ENCODE measurements at places on chromosomes 12 and 14.

- DNase-seq: no peak
Measured at GRCh38 chr12:67795236-67795635, 146.7 kb downstream of the DYRK2 start.

DNA sequence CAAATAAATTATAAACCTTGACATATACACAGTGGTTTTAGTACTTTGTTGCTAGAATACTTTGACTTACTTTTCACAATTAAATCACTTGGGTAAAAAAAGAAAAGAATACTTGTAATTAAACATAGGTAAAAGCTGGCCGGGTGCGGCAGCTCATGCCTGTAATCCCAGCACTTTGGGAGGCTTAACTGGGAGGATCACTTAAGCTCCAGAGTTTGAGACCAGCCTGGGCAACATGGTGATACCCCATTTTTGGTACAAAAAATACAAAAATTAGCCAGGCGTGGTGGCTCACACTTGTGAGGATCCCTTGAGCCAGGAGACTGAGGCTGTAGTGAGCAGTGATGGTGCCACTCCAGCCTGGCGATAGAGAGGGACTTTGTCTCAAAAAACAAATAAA is 7.8 kb downstream of the STX2 start:
- DNase-seq: no peak

GRCh38 chr12:54127538-54128259 is 61.1 kb downstream of the SMUG1 start:
- DNase-seq: no peak

GRCh38 chr12:113860950-113861349 is 105.2 kb downstream of the RBM19 start:
- DNase-seq: no peak

DNA sequence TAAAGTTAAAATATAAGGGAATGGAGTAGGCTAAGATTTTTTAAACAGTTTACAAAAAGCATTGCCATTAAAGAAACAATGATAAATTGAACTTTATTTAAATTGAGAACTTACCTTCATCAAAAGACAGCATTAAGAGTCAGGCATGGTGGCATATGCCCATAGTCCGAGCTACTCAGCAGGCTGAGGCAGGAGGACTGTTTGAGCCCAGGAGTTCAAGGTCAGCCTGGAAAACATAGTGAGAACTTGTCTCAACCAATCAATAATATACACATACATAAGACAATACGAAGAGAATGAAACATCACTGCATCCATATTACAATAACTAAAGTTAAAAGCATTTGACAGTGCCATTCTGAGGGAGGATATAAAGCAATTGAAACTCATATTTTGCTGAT is 97.6 kb downstream of the FOXA1 start:
- DNase-seq: no peak

DNA sequence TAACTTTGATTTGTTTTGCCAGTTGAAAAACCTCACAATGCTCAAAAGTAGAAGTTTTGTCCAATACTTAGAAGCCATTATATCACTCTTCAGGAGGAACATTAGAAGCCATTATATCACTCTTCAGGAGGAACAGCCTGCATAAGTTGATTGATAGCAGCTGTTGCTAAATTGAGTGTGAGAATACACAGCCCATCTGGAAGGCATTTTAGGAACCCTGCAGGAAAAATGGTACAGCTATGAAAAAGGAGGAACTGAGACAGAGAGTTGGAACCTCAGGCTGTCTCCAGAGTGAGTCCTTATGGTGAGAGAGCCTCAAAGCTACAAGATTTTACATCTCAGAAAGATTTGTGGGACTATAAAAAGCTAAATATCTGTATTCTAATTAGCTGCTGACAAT is 207.0 kb downstream of the MYRFL start:
- DNase-seq: no peak

GRCh38 chr12:75773377-75773776 is 258.2 kb downstream of the PHLDA1 start:
- DNase-seq: no peak

DNA sequence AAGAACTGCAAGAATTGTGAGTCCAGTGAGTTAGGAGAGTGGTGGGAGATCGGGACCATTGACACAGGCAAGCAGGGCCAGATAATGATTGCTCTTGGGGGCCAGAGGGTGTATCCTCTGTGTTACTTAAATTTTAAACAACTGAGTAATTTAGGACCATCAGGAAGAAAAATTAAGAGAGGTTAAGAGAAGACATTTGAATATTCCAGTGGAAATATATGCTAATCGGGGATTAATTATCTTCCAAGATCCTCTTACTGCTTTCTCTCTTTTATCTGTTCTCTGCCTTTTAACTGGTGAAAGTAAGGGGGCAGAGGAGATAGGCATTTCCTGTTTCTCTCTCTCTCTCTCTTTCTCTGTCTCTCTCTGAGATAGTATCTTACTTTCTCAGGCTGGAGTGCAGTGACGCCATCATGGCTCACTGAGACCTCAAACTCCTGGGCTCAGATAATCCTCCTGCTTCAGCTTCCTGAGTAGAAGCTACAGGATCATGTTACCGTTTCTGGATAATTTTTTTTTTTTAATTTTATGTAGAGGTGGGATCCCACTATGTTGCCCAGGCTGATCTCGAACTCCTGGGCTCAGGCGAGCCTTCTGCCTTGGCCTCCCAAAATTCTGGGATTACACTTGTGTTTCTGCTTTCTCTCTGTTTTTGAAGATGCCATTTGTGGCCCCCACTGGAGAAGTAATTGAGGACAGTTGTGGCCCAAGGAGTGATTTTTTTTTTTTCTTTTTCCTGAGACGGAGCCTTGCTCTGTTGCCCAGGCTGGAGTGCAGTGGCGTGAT is 85.1 kb downstream of the DIP2B start:
- DNase-seq: no peak

- DNase-seq: no peak
Measured at GRCh38 chr12:52082026-52082668, 2.6 kb downstream of the SMIM41 start.

DNA sequence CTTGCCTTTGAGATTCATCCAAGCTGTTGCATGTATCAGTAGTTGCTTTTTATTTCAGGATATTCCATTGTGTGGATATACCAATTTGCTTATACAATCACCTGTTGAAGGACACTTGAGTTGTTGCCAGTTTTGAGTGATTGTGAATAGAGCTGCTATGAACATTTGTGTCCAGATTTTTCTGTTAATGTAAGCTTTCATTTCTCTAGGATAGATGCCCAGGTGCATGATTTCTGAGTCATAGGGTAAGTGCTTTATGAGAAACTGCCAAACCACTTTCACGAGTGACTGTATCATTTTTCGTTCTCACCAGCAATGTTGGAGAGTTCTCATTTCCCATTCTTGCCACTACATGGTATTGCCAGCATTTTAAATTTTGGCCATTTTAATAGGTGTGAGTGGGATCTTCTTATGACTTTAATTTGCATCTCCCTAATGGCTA is 434.6 kb upstream of the RGS6 start:
- peak; percentile 38 for DNase-seq

GRCh38 chr12:91983935-91984334 is 161.7 kb downstream of the BTG1 start:
- DNase-seq: no peak

DNA sequence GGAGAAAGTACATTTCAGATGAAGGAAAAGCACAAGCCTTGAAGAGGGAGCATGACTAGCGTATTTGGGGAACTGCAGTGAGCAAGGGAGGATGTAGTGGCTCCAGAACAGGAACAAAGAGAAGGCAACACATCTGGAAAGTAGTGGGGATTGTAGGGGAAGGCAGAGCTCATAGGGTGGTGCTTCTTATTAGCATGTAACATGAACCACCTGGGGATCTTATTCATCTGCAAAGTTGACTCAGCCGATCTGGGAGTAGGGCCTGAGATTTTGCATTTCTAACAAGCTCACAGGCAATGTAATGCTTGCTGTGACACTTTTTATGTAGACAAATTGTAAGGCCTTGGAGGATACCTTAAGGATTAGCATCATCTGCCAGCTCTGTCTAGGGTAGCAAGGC is 447.3 kb downstream of the NELL2 start:
- no peak for DNase-seq

GRCh38 chr12:48978741-48979601 is 849 bp downstream of the WNT1 start:
- no peak for DNase-seq

DNA sequence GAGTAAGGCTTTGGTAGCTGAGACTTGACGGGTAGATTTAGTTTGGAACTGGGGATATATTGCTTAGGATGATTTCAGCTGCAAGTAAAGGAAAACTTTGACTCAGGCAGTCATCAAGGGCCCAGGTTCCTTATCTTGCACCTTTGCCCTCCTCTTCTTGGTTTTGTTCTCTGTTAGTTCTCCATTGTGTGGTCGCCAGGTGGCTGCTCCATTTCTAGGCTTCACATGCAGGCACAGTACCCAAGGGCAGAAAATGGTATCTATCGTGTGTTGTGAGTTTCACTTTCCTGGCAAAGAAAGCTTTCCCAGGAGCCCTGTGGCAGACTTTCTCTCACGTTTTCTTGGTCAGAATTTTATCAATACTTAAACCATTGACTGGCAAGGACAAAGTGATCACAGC is 50.8 kb downstream of the VRK1 start:
- DNase-seq: no peak

DNA sequence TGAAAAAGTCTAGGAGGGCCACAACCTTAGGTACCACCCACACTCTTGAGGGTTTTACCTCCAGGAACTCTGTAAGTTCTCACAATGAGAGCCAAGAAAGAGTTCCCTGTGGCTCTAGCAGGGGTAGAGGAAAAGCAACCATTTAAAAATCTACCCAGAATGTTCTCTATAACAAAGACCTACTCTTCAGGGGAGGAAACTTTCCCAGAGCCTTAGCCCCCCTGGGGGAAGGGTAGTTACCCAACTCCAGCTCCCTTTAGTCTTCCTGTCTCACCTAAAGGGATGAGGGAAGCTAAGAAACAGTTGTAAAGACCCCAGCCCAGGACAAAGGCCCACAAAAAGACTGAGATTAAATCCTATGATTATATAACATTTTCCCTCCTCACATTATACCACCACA is 46.2 kb upstream of the JDP2 start:
- DNase-seq: no peak

DNA sequence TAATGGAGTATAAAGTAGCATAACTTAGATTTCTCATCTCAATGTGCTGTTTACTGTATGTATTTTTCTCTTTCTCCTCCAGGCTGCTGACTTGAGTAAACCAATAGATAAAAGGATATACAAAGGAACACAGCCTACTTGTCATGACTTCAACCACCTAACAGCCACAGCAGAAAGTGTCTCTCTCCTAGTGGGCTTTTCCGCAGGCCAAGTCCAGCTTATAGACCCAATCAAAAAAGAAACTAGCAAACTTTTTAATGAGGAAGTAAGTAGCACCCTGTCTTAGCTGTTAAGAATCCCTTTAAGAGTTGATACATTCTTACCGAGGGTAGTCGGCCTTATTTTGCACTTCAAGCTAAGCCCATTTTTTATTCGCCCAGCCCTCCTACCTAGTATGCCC is 55.2 kb downstream of the WDR20 start:
- DNase-seq: no peak

DNA sequence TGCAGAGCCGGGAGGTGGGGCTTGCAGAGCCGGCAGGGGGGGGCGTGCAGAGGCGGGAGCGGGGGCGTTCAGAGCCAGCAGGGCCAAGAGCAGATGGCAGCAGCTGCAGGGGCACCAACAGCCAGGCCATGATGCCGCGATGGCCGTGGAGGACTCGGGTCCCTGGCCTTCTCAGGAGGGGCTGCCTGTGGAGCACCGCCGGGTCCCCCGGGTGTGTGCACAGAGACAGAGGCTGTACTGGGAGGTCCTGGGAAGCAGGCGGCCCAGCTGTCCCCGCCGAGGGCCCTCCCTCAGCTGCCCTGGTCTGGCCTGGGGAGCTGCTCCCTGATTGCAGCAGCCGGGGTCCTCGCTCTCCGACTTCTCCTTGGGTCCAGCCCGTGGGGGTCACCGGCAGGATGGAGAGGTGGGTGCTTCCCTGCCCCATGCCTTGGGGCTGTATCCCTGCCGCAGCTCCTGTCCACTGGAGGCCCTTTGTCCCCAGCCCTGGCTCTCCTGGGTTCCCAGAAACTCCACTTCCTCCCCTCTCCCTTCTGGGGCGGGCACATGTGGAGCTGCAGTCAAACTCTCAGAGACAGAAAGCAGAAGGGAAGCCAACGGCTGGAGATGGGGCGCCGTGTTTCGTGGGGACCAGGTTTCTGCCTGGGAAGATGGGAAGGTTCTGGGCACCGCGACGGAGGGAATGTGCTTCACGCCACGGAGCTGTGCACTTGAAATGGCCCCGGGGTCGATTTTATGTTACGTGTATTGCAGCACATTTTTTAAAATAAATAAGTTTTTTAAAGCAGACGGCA is 75.8 kb upstream of the GALNT9 start:
- no peak for DNase-seq

- no peak for DNase-seq
Measured at GRCh38 chr12:108403952-108404351, 64.8 kb upstream of the CMKLR1 start.

- DNase-seq: no peak
Measured at GRCh38 chr14:55398679-55399078, 13.0 kb downstream of the ATG14 start.

- DNase-seq: peak; percentile 60
Measured at GRCh38 chr12:5745251-5745888, 199.7 kb downstream of the ANO2 start.

GRCh38 chr12:39884616-39885125 is 221.2 kb downstream of the SLC2A13 start:
- DNase-seq: no peak

GRCh38 chr12:67280088-67280487 is 10.9 kb downstream of the CAND1 start:
- no peak for DNase-seq

- peak; percentile 39 for DNase-seq
Measured at GRCh38 chr12:51678086-51678724, 87.2 kb downstream of the SCN8A start.

DNA sequence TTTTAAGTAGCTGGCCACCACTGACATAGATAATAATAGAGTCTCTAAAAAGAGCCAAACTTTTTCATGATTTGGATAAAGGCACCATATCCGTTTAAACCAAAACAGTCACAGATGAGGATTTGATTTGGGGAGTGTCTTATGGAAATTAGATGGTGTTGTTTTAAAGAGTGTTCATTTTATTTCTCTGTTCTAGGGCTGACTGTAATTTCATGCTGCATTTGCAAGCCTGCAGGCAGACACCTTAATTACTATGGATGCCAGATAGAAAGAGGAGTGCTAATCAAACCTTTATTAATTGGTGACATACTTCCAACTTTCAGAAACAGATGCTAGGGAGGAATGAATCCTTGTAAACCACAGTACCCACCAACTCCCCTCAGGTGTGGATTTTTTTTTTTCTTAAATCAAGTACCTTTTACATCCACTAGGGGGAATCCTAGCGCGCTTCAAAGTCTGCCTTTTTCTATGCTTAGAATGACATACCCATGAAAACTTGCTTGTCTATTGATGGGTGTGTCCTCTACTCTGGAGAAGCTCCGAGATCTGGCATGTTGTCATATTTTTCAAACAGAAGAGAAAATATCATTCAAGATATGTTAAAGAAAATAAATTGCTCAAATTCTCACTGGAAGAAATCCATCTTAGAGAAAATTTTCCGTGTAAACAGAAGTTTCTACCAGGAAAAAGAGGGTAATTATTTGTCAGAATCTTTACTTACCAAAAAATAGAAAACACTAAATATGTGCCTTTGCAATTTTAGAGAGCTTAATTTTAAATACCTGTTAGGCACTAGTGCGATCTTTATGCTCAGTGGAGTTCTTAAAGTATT is 14.2 kb upstream of the PLXNC1 start:
- peak; percentile 63 for DNase-seq

- no peak for DNase-seq
Measured at GRCh38 chr14:93276031-93276716, 56.7 kb downstream of the BTBD7 start.

GRCh38 chr14:76581592-76581991 is 179.7 kb upstream of the VASH1 start:
- peak; percentile 9 for DNase-seq

- DNase-seq: no peak
Measured at GRCh38 chr12:22252057-22252456, 82.5 kb downstream of the ST8SIA1 start.

- no peak for DNase-seq
Measured at GRCh38 chr12:19453961-19454360, 14.7 kb downstream of the AEBP2 start.
